ENCODE measurements at places on chromosomes 11 and 22. TPM values are rescaled to one million over a fixed set of nuclear protein-coding genes. Genes with fewer than 3 reads are reported as not detected.
A peak's percentile ranks its signal among the peaks of the same experiment; 100 is the strongest.

DNA sequence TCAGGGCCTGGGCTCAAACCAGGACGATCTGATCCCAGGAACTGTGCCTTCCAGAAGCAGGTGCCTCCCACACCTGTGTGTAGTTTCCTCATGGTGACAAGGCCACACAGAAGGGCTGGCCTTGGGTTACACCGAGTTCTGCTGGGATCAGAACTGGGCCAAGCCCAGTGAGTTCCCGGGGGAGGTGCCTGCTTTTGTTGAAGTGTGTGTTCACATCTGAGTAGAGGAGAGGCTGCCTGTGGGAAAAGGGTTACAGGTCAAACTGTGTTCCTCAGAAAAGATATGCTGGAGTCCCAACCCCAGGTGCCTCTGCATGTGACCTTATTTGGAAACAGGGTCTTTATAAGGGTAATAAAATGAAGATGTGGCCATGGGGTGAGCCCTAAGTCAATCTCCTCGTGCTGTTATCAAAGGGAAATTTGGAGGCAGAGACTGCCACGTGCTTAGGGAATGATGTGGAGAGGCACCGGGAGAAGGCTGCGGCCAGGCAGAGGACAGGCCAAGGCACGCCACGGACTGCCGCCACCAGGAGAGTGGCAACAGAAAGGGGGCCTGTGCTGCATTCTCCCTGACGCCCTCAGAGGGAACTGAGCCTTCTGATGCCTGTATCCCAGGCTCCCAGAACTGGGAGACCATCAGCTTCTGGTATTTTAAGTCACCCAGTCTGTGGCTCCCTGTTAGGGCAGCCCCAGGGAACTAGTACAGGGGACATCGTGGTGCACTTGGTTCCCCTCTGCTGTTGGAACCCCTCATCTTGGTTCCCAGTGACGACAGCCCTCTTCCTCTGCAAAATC, 158.8 kb downstream of the CACNA1I start:
- no peak for DNase-seq

KRTAP5-8 gene
- not detected for total RNA-seq

DNA sequence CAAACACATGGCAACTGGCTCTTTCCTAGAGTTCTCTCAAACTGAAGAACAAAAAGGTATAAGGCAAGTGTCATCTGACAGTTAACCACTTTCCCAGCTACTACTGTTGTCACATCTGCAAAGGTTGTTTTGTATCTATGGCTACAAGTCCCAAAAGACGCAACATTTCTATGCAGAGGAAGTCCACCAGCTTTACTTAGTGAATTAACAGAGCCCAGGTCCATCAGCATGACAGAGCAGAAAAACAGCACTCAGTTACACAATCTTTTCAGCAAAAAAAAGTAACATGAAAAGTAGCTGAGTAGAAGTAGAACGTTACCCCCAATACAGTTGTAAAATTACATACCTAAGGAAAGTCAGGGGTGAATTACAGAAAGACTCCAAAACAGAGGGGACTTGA, 12.1 kb downstream of the CPSF7 start:
- no peak for DNase-seq

DNA sequence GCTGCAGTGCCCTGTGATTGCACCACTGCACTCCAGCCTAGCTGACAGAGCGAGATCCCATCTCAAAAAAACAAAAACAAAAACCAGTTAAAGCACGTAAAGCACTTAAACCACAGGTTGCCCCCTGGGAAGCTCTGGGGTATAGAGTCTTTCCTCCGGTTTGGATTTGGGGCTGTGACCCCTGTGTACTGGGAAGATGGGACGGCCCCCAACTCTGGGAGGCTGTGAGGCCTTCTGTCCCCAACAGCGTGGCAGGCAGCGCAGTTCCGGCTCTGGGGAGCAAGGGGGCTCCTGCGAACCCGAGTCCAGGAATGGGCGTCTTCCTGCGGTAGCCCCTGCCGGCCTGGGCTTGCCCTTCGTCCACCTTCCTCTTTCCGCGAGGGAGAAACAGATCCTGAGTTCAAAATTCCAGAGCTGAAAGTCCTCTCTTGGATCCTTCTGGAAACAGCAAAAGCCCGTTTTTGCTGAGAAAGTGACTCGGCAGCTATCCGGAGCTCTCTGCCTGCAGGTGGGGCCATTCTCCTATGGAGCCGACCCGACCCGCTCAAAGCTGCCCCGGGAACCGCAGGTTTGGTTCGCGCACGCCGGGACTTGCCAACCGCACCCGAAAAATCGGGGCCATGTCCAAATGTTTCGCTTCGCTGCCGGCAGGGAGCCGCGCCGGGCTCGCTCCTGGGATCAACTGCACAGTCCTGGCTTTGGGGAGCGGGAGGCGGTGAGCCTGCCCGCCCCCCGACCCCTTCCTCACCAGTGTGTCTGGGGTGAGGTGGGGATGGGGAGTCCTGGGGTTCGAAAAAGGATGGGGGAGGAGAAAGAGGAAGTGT, 36.3 kb upstream of the POLA2 start:
- DNase-seq: peak; percentile 27

- no peak for DNase-seq
Measured at GRCh38 chr11:100593291-100593690, 93.8 kb upstream of the ARHGAP42 start.

OR52N4 gene
- total RNA-seq: not detected

- DNase-seq: peak; percentile 63
Measured at GRCh38 chr11:7892840-7893254, 38.2 kb downstream of the OR10A6 start.

GRCh38 chr22:28769394-28770085, 3.0 kb upstream of the CCDC117 start:
- no peak for DNase-seq

POU2AF1 gene
- 0.18 TPM for total RNA-seq

- DNase-seq: no peak
Measured at GRCh38 chr11:62400760-62401159, 18.1 kb upstream of the SCGB1A1 start.

CTSW gene
- not detected for total RNA-seq

GRCh38 chr11:43580735-43581369, 99.7 kb upstream of the HSD17B12 start:
- DNase-seq: no peak

GRCh38 chr22:49156662-49157285, 670.9 kb downstream of the BRD1 start:
- DNase-seq: no peak

SLC5A12 gene
- not detected for total RNA-seq

DNA sequence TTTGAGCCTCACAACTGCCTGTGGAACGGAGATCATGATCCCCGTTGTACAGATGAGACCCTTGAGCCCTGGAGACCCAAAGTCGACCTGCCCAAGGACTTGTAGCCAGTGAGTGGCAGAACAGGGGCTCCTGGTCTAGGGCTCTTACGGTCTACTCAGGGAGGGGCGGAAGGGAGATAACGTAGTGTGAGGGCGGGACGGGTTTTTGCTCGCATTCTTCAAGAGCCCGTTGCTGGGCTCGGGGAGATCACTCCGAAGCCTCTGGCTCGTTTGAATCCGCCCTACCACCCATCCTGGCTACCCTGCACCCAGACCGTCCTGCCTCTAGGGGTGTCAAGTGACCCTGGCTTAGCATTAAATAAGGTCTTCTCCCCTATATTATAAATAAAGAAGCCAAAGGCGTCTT, 639 bp downstream of the CRY2 start:
- DNase-seq: no peak

DNA sequence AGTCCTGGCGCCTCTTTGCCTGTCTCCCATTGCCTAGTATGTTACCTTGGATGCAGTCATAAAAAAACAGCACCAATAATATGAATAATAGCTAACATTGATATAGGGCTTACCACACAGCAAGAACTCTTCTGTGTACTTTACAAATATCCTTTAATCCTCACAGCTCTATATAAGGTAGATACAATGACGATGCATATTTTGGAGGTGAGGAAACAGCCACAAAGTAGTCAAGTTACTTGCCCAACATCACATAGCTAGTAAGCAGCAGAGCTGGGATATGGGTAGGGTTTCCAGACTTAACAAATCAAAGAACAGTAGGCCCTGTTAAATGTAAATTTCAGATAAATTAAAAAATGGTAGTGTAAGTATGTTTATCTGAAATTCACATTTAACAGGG, 128.8 kb downstream of the ST3GAL4 start:
- DNase-seq: no peak

DNA sequence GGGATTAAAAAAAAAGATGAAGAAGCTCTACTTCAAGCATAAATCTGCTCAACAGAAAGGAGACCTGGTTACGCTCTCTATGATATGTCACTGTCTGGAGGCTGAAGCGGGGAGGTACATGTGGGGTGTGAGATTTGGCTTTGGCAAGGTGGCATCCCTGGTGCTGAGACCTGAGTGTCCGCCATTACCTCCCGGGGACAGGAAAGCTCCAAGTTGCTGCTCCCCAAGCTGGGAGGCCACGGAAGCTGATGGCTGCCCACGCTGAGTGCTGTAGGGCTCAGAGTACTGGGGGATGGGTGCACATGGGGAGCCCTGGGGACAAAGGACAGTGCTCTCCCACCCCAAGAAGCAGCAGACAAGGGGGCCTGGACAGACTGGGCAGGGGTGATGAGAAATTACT, 167.9 kb downstream of the DSCAML1 start:
- no peak for DNase-seq

GRCh38 chr11:14082338-14082737, 119.8 kb downstream of the SPON1 start:
- DNase-seq: no peak
